ENCODE measurements at places on chromosomes 1 and 21. TPM values are rescaled to one million over a fixed set of nuclear protein-coding genes. Genes with fewer than 3 reads are reported as not detected.

The HRNR gene
- total RNA-seq, result not detected

- DNase-seq, result no peak
Measured at GRCh38 chr1:7930645-7931445, 9.8 kb downstream of the TNFRSF9 start.

DNA sequence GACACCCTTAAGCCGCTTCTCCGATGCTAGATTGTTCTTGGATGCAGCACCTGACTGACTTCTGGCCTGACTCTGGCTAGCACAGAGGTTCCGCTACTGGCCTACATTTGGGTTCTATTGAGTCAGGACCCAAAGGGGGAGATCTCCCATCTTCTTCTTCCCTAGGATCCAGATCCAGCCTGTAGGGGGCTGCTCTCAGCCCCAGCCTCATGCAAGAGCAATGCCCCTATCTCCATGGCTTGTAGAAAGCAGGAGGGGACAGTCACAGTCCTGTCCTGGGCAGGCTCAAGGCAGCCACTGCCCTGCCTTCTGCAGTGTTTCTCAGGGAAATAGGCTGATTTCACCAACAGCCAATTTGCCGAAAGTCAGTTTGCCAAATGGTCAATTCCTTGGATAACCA, 6.3 kb upstream of the ADAR start:
- DNase-seq, result no peak

The ANGPTL3 gene
- total RNA-seq, result not detected

GRCh38 chr1:113217447-113218208, 144.6 kb downstream of the LRIG2 start:
- DNase-seq, result peak; percentile 73

The UBL4B gene
- 95.5 TPM for total RNA-seq

The NHLH1 gene
- total RNA-seq, result 0.37 TPM

GRCh38 chr1:79825551-79825950, 819.0 kb upstream of the ADGRL4 start:
- DNase-seq, result no peak

GRCh38 chr21:14923468-14923867, 141.3 kb downstream of the NRIP1 start:
- DNase-seq, result no peak

GRCh38 chr1:63575340-63575826, 17.8 kb upstream of the PGM1 start:
- no peak for DNase-seq

GRCh38 chr1:205398586-205398985, 23.3 kb downstream of the LEMD1 start:
- no peak for DNase-seq
